ENCODE measurements at places on chromosomes 7 and 10.

DNA sequence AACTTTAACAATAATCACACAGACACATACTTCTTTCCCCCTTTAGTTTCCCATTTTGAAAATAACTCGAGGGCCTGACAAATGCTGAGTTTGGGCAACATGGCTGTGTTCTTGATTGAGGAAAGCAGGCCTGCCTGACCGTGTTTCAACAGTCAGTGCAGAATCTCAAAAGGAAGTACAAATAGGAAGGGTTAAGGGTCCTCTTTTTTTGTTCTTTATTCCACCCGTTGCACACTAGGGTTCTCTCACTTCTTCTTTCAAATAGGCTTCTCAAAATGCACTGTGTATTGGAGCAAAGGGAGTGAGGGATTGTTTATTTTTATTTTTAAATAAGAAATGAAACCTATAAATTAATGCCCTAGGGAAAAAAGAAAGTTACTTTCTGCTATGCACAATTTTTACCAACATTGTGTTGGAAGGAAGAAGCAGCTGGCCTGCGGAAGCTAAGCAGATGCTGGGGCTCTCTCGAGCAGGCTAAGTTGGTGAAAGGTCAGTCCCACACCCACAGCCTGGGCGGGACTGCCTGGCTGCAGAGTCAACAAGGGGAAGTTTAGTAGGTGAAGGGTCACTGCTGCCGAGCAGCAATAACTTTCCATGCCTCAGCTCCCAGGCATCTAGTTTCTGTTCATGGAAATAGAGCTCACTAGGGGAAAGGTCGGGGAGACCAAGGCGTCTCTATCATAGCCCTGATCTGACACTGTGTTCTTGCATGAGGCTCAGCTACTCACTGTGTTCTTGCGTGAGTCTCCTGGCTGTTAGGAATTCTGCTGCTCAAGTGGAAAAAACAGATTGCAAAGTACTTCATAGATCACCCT lies 12.2 kb upstream of the PDK4 start:
- peak; percentile 85 for DNase-seq

GRCh38 chr7:69652947-69653701 lies 54.8 kb downstream of the AUTS2 start:
- no peak for DNase-seq

GRCh38 chr10:103895411-103896186 lies 22.4 kb downstream of the STN1 start:
- peak; percentile 91 for DNase-seq

DNA sequence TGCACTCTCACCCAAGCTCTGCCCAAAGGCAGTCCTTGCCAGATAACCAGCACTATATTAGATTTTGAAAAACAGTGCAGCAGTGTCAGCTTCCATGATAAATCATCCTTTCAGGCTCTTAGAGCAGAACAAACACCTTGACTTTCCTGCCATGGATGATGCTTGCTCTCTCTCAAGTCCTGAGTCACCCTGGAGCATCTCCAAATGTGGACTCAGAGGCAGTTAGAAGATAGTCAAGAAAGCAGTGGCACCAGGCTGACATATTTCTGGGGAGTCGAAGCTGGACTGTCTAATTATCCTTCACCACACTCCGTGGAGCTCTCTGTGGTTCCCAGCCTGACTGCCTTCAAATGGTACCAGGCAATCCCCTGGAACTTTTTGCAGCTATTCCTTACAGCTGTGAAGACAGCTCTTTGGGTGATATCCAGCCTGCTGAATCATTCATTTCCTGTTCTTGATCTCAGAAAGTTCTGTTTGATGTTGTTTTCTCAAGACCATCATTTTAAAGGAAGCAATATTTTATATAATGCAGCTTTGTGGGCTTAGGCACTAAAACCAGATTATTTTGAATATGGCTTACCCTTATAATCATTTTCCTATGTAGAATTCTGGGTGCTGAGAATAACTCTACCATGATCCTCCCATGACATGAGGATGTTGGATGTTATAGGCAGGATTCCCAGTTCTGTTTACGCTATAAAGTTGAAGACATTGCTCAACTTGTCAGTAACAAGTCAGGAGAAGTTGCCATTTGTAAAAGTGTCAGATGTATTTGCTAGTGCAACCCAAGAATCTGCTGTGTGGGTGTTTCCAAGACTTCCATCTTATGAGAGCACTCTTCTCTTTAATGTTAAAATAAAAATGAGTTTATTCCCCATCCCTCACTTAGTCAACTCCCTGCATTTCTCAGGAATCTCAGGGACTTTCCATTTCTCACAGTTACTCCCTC lies 233.8 kb downstream of the C7orf25 start:
- no peak for DNase-seq

DNA sequence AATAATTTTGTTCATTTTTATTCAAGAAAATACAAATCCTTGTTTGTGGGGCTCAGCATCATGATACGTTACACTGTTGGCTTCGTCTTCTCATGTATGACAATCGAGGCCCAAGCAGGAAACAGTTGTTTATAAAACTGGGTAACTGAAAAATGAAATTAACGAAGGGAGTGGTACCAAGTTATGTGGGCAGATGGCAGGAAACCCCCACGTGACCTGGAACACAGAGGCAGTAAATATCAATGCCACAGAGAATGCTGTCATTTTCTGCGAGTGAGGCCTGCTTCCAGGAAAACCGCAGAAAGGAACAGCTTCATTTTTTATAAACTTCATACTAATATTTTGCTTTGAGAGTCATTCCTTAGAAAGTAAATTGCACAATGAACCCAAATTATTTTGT lies 201.0 kb upstream of the ADARB2 start:
- DNase-seq = no peak

GRCh38 chr7:120554960-120555571 lies 282.1 kb downstream of the KCND2 start:
- DNase-seq = peak; percentile 86

DNA sequence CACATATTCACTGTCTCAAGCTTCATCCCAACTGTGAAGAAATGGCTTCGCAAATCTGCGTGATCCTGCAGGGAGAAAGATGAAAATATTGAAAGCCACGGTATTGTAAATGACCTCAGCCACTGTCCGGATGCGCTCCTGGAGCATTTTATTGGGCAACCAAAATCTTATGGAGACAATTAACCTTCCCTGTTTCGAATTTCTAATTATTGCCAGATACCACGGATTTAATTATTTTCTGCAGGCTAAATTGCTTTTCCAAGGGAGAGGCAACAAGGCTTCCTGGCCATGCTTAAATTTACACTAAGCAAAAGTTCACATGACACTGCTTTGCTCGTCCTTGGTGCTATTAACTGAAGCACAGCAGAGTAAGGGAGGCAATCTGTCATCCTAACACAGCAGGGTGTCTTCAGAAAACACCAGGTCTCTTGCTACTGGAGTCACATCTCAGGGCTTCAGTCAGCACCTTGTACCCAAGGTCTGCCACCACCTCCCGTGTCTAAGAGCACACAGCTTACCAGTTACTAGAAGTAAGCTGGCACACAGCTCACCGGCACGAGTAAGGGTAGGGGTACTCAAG lies 162.2 kb downstream of the SFMBT2 start:
- DNase-seq = no peak

DNA sequence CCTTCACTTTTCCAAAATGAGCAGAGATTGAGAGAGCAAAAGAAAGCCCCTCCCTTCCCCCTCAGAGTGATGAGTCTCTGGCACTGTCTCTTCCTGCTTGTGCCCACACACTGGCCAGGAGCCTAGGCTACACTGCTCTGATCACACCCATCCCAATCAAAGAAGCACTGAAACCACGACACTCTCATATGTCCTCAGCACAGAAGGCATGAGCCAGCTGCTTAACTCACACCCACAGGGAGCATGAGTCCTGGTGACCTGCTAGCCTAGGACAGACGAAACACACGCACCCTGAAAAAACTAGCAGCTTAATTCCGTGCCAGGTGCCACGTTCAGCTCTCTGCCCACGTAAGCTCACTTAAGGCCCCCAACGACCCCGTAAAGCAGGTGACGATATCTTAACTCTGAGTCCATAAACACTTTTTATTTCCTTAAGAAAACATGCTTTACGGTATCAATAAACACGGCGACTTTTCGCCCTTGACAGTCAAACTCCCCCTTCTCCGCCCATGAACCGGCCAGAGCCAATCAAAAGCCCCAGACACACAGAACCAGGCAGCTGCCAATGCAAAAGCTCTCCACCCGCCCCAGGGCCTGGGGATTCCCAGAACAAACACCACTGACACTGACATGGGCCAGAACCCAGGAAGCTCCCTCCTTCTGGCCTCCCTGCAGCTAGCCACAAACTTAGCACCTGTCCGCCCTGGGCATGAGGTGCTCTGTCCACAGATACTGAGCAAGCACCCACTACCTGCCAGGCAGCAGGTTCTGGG lies 69.0 kb downstream of the TNRC18 start:
- peak; percentile 13 for DNase-seq

DNA sequence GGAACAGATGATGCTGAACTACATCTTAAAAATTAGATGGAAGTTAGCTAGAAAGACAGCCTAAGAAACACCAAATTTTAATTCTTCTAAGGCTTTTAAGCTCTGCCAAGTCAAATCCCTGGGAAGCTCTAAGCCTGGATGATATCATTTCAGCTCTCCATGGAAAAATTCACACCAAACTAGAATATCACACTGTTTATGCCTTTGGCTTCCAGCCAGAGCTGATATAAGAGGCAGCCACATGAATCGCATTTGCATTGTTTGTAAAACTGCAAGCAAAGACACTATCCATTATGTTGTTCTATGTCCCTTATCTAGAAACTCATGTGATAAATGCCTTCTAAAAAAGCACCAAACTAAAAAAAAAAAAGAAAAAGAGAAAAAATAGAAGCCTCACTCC lies 430.4 kb downstream of the GRID1 start:
- no peak for DNase-seq

DNA sequence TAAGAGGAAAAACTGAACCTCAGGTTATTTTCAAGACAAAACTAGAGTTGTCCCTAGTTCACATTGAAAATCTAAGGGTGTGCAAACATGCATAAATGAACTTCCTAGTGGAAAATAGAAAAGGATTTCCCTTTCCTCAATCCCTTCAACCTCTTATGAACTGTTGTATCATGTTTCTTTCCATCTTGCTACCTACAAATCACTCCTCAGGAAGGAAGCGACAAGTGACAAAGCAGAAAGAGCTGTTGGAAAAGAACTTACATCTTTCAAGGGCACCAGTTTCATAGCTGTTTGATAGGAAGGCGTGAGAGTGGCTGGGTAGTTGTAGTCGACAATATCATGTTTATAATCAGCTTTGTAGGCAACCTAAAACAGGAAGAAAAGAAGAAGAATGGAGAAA lies 23.9 kb downstream of the NRAP start:
- DNase-seq = no peak

GRCh38 chr7:153475239-153475638 lies 577.0 kb upstream of the DPP6 start:
- no peak for DNase-seq

GRCh38 chr7:94584113-94584512 lies 71.8 kb downstream of the SGCE start:
- DNase-seq = peak; percentile 31

GRCh38 chr10:15898046-15898445 lies 37.7 kb upstream of the MINDY3 start:
- DNase-seq = peak; percentile 2

DNA sequence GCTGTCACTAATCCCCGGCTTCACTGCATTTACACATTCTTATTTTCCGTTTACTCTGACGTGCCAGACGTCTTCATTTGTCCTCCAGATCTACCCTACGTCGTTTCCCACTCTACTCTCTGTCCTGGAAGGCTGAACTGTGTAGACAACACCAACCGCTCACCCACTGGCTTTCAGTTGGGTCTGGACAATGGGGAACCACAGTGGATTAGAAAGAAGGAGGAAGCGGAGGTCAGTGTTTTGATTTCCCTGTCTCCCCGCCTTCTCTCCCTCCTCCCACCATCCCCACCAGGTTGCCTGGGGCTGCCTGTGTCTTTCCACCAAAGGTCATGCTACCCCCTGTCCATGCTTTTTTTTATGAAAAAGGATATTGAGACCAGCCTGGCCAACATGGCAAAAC lies 14.0 kb upstream of the CTBP2 start:
- no peak for DNase-seq

DNA sequence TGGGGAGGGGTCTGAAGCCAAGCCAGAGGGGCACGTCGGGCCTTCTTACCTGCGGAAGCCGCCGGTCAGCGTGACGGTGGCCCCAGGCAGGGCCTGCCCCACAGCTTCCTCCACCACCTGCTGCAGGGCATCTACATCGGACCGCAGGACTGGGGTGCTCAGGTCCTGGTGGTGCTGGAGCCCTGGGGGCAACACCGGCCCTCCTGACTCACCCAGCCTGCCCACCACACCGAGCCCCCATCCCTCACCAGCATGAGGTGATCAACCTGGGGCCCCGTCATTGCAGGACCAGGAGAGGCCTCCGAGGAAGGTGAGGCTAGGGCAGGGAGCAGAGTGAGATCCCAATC lies 8.0 kb downstream of the POLM start:
- no peak for DNase-seq

- DNase-seq = peak; percentile 76
Observed at GRCh38 chr10:93420091-93420490, 62.0 kb downstream of the MYOF start.

GRCh38 chr10:69883310-69884023 lies 81.8 kb downstream of the COL13A1 start:
- DNase-seq = peak; percentile 53

GRCh38 chr10:73816917-73817729 lies 5.7 kb upstream of the NDST2 start:
- DNase-seq = no peak

GRCh38 chr10:4865945-4866661 lies 40.1 kb downstream of the AKR1E2 start:
- DNase-seq = no peak
